ENCODE measurements at places on chromosomes 4 and X.

DNA sequence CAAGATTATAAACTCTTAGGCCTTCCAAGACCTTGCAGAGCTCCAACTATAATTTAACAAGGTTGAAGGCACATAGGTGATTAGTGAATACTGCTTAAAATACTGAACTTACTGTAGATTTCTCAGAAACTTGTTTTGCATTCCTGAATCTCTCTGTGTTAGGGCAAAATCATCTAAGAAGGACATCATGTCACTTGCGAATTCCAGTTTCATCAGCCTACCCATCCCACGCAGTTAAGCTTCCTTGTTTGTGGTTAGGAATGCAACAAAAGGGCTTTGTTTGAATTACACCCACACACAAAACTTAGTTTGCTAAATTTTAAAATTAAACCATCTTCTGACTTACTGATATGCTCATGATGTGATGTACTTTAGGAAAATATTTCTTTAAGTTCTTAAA lies 174.0 kb downstream of the SOWAHB start:
- no peak for DNase-seq

- DNase-seq: no peak
These were observed 137.1 kb downstream of the RELL1 start for GRCh38 chr4:37549041-37549440.

DNA sequence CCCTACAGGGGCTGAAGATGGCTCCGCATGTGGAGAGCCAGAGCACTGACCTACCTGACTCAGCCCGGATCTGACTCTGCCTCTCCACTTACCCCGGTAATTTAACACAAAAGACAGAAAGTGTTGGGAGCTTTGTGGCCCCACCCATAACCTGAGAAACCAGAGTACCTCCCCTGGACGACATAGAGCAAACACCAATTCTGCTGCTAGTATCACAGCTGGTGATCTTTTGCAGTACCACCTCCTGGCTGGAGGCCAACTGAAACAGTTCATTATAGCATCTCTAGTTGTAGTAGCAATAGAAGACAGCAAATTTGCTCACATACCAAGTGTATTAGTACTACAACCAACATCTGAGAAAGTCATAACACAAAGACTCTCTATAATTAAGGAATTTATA lies 443.9 kb downstream of the KLHL4 start:
- no peak for DNase-seq

GRCh38 chrX:3715921-3716320 lies 2.5 kb upstream of the PRKX start:
- no peak for DNase-seq

DNA sequence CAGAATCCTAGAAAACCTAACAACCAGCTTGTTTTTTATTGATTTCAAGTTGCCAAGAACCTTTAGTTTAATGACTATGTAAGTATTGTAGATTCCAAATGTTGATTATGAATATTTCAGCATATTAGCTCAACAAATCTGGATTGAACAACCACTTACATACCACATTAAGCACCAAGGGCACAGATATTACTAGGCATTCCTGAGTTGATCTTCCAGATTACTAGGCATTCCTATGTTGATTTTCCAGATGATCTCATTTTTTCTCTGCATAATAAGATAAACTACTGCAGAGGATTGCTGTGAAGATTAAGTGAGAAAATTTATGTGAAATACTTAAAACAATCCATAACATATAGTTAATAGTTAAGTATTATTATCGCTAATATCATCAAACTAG lies 17.4 kb upstream of the DCAF8L1 start:
- DNase-seq: no peak

GRCh38 chrX:1273896-1274295 lies 5.3 kb downstream of the CSF2RA start:
- no peak for DNase-seq

- DNase-seq: no peak
These were observed 48.7 kb downstream of the ATP10D start for GRCh38 chr4:47533689-47534347.

- no peak for DNase-seq
These were observed 59.3 kb upstream of the CLDN34 start for GRCh38 chrX:9907645-9908387.

DNA sequence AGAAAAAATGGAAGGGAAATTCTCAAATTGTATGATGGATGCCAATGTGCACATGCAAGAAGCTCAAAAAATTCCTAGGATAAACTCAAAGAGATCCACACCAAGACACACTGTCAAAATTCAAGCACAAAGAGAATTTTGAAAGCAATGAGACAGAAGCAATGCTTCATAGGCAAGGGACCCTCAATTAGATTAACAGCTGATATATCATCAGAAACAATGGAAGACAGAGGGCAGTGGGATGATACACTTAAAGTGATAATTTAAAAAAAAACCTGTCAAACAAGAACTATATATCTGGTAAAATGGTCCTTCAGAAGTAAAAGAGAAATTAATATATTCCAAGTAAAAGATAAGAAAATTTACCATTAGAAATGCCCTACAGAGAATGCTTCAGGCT lies 306.3 kb upstream of the PCDH7 start:
- no peak for DNase-seq

- DNase-seq: no peak
These were observed 92.9 kb downstream of the FNIP2 start for GRCh38 chr4:158861766-158862165.

DNA sequence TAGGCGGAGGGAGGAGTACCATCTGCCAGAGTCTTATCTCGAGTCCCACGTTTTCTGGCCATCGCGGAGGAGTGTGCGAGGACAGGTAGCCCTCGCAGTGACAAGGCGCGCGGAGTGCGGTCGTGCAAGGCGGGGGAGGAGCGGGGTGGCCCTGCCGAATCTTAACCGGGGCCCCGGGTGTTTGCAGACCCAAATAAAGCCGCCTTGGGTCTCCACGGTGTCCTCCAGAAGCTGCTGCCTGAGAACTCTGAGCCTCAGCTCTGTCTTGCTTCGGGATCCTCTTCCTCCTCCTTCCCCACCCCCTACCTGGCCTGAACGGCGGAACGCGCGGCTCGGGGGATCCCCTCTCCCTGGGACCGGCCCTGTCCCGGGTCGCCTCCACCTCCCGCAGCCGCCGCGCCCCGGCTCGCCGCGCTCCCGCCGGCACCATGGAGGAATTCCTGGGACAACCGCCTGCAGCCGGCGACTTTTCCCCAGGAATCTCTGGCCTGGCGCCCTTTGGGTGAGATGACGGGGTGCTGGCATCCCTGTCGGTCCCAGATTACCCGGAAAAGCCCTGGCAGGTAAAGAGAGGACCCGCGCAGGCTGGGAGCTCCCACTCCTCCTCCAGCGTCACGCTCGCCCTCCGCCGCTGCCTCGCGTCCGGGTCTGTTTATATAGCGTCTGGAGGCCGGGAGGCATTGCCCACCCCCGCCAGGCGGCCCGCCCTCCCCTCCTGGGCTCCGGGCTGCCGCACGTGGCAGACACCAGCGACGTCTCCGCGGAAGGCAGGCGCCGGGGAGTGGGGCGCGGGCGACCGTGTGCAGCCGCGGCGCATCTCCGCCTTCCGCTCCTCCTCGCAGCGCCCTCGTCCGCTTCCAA lies at the start of gene GALNTL6:
Gene GALNTL6, plus strand, starts transcription at position 740 of the 861 bp plus-strand sequence.
- DNase-seq: no peak

DNA sequence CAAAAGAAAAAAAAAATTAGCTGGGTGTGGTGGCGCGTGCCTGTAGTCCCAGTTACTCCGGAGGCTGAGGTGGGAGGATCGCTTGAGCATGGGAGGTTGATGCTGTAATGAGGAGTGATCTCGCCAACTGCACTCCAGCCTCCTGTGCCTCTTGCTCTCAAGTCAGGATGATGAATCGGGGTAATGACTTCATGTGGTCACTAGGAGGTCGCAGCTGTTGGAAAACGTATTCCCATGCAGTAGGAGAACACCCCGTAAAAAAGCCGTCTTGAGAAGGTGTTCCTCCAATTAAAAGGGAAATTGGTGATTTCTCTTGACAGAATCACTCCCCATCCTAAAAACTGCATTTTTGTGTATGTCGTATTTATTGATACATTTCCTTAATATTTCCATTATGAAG lies 2.2 kb downstream of the CCNB3 start:
- no peak for DNase-seq

GRCh38 chr4:78610546-78611214 lies 59.1 kb downstream of the ANXA3 start:
- no peak for DNase-seq

GRCh38 chr4:99378876-99379275 lies 26.3 kb upstream of the ADH1C start:
- DNase-seq: no peak

GRCh38 chrX:2383735-2384134 lies 117.0 kb downstream of the DHRSX start:
- DNase-seq: no peak

- DNase-seq: peak; percentile 94
These were observed at the start of gene FAM53A for GRCh38 chr4:1683736-1684505. TSS of gene FAM53A (minus strand) at chr4:1684313. CDS start at chr4:1668741, 15,572 bp downstream.

DNA sequence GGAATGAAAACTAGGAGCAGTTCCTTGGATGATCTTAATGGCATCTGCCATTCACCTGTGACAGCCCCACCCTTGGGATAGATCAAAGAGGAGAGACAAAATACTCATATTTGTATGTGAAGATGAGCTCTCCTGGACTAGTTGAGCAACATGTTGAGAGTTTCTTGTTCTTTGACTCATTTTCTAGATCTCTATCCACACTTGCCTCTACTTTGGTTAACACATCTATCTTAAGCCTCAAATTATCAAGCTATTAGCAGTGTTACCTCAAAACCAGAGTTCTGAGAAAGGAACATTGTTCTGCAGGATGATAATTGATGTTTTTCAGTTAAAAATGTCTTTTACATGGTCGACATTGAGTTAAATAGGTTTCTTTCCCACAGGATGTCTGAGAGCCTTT lies 94.2 kb upstream of the TEX13D start:
- DNase-seq: no peak

DNA sequence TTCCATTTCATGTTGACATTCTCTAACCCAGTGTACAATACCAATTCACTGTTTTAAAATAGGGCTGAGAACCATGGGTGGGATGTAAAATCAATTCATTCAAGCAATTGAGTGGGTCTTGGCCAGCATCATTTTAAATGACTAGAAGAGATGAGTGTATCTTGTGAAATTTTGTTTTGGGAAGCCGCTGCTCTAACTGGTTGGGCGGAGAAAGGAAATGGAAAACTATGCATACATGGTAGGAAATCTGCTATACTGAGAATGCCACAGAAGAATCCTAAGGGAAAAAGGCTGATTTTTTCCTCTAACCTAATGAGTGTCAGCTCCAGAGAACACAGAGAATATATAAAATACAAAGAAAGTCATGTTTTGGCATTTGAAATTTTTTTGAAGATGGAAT lies 54.8 kb upstream of the DCLK2 start:
- no peak for DNase-seq

DNA sequence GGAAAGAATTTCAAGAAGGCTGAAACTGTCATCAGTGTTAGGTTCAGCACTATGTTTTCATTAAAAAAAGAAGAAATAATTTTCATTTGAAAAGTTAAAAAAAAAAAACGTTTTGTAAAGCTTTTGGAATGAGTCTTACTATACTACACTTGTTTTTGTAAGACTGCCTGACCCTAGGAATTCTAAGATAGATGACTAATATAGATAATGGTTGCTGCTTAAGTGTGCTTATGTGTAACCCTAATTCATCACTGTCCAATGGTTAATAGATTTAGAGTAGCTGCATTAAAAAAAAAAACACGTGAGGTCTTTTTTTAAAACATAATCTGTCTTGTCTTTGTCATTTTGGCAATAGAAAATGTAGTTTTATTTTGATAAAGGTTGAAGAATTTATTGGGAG lies 323.2 kb downstream of the IL1RAPL1 start:
- DNase-seq: no peak

DNA sequence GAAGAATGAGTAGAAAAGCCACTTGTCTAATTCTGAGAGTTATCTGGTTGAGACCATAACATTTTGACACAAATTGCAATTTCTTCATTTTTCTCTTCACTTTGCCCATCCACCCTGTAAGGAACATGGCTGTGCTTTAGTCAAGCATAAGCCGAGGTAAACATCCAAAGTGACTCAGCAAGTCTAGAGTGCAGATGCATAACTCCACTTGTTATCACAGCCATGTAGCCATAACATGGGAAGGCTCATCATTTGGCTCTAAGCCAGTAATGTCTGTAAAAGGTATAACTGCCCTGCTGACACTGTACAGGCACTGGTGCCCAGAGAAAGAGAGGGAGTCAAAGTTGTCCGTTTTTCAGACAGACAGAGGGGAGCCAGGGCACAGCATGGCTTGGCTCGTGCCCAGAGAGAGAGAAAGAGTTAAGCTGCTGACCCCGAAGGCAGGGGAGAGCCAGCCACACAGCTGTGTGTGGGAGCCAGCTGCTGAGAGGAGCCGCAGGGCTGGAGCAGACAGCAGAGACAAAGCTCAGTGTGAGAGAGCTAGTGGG lies 76.9 kb upstream of the EXOC1L start:
- no peak for DNase-seq

DNA sequence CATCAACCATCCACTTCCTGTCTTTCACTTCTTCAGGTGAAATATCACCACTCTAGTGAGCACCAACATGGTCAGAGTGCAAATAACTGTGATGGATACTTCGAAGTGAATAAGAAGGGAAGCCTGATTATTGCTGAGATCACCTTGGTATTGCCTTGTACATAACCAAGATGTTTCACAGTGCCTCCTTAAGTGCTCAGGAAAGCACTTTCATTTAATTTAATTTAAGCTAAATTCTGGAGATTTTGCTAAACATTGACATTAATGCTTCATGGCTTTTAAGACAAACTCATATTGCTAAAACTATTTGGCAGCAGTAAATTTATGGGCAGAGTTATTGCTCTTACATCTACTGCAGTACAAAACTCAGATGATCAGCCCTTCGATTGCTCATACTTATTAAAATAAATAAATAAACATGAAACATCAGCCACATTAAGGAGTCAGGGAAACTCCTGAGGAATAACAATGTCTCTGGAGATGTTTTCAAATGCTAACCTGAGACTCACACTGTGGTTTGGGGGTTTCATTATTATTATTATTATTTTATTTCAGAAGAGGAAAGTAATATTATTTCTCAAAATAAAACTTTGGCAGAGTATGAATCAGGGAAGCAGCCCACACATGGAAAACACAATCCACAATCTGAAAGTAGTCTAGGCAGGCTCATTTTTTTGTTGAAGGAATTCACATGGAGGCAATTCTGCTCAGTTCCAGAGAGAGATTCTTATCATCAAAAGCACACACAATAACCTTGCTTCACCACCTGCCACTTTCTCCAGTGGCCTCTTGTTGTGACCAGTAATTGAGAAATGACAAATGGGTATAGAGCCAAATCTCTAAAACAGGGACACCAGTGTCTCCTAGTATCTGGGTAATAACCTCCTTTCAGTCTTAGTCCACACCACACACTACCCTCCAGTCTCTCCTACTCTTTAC lies 344.2 kb downstream of the MAPK10 start:
- no peak for DNase-seq

DNA sequence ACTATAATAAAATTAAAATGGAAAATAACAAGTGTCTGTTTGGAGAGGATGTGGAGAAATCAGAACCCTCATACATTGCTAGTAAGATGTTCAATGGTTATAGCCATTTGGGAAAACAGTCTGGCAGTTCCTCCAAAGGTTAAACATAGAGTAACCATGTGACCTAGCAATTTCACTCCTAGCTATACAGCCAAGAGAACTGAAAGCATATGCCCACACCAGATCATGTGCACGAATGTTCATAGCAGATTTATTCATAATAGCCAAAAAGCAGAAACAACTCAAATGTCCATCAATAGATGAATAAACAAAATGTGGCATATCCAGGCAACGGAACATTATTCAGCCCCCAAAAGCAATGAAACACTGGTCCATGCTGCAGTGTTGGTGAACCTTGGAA lies 9.4 kb upstream of the CCNQ start:
- no peak for DNase-seq

GRCh38 chr4:150164055-150164454 lies 85.8 kb downstream of the DCLK2 start:
- DNase-seq: no peak
